ENCODE measurements at places on chromosomes 7 and 10.

DNA sequence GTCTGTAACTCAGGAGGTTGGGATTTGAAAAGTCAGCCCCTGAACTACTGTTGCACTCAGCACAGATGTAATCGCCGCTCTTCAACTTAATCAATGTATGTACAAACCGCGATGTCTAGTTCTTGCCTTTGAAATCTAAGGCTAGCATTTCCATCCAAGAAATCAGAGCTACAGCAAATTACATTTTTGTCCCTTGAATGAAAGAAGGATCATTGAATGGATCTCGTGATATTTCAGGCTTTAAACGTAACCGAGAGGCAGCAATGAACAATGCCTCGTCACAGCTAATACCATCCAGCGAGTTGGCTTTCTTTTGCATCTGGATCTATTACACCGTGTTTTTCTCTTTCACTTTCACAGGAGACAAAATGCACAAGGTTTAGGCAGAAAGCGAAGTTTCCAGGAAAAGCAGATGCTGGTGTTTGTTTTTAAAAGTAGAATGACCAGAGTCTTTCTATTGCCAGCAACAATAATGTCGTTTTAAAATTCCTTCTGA, 5.5 kb downstream of the SKIDA1 start:
- no peak for DNase-seq

DNA sequence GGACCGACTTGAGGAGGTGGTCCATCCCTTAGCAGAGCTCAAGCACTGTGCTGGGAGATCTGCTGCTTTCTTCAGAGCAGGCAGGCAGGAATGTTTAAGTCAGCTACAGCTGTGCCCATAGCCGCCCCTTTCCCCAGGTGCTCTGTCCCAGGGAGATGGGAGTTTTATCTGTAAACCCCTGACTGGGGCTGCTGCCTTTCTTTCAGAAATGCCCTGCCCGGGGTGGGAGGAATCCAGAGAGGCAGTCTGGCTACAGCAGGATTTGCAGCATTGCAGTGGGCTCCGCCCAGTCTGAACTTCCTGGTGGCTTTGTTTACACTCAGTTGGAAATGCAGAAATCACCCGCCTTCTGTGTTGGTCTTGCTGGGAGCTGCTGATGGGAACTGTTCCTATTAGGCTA, 51.2 kb upstream of the SEMA3A start:
- no peak for DNase-seq

DNA sequence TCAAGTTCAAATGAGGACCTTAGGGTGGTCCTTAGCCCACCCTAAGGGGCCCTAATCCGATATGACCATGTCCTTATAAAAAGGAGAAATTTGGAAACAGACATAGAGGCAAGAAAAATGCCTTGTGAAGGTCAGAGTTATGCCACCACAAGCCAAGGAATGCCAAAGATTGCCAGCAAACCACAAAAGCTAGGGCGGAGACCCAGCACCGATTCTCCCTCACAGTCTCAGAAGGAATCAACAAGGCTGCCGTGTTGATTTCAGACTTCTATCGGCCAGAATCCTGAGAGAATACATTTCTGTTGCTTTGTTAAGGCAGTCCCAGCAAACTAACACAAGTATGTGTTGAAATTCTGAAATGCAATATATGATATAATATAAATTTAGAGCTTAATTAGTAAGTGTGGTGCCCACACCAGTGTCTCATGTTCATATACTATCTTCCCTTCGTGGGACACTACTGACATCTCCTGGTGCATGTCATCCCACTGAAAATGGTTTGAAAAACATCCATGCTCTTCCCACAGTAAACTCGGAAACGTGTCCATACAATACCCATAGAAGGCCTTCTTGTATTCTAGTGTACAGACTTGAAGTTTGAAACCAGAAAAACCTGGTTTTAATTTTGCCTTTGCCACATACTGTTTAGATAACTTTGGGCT, 349.0 kb downstream of the TNS3 start:
- no peak for DNase-seq

GRCh38 chr7:5425507-5426225, 2.0 kb upstream of the TNRC18 start:
- DNase-seq: no peak

DNA sequence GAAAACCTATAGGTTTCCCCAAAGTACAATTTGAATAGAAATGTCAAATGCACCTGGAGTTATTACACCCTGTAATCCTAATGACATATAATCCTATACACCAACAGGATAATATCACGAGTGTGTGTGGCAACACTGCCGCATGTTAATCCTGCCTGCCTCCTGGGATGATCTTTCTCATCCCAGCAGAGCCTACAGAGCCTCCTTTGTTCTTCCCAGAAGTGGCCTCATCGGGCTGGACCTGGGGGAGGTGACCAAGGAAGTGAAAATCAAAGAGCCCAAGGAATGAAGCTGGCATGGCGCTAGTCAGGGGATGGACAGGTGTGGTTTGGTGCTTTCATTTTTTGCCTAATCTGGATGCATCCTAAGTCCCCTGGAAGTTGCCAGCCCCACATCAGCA, 29.5 kb upstream of the LEP start:
- no peak for DNase-seq

All from thoracic aorta (tissue), 2 donors.